ENCODE measurements at places on chromosomes 2 and 18.

- DNase-seq: no peak
Measured at GRCh38 chr2:167196461-167197252, 308.4 kb downstream of the XIRP2 start.

- no peak for DNase-seq
Measured at GRCh38 chr2:28674713-28675068, 76.9 kb upstream of the PPP1CB start.

DNA sequence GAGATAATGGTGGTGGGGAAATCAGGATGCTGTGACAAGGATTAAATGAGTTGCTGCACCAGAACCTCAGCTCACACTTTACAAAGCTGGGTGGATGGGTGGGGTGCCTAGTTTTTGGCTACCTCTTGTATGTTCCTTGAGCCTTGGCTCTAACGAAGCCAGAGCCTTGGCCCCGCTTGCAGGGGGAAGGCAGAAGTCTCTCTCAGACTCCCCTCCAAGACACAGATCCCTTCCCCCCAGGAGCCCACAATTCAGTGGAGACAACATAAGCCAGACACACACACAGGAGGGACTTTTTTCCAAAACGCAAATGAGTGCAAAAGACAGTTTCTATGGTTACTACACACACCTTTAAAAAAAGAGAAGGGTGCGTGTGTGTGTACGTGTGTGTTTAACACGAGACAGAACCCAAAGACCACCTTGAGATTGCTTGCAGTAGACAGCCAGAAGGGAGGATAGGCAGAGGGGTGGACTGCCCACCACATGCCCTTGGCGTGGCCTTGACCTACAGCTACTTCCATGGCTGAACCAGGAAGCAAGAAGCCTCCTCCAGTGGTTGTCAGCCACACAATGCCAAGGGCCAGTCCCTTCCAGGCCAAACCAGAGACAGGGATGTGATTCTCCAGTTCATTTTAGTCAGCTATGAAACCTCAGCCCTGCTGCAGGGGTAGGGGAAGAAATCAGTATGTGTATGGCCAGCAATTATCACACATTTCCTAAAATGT is 70.3 kb downstream of the BCL2L11 start:
- DNase-seq: no peak

DNA sequence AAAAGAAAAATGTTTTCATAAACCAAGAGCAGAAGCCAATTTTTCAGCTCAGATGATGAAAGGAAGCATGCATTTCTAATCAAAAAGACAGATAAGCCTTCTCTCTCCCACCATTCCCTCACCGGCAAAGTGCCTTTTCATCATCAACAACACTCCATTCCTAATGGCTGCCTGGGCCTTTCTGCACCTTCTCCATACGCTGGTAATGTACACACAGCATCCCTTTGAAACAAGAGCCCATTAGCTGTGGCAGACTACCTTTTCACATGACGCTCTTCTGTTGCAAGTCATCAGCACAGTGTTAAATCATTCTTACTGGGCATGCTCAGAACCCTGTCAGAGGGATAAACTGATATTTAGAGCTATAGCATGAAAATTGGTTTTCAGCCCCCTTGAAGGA is 408.9 kb downstream of the MEIS1 start:
- no peak for DNase-seq

DNA sequence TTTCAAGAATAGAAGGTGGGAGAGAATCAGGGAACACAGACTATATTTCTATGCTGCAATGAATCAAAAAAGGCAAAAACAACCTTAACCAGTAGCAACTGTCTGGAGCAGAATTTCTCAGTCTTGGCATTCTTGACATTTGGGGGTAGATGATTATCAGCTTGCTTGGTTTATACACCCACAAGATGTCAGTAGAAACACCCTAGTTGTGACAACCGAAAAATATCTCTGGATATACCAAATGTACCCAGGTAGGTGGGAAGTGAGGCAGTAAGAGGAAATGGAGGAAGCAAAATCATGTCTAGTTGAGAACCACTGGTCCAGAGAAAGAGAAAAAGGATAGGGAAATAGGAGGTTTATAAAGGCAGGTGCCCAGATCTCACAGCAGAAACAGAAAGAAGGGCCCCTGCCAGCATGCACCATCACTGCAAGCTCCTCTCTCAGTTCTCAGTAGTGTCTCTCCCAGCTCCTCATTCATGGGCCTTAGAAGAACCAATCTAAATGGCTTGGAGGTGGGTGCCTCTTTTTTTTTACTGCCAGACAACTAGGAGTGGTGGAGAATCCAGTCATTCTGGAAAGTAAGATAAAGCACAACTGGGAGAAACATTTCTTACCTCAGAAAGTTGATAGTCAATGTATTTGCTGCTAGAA is 50.4 kb downstream of the MBD2 start:
- DNase-seq: no peak

DNA sequence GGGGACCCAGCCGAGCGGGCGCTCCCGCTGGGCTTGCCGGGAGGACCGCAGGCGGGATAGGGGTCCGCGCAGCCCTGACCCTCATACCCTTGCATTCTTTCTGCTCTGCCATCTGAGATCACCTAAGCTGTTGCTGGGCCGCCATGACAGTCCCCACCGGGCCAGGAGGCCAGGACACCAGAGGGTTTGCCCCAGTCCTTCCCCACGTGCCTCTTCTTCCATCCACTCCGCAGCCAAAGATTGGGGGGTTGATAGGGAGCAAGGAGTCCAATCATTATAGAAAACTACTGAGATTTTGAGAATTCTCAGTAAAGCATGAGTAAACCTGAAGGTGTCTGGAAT is 453 bp upstream of the GRB14 start:
- peak; percentile 65 for DNase-seq

GRCh38 chr2:85111819-85112281 is 21.3 kb upstream of the TCF7L1 start:
- no peak for DNase-seq

GRCh38 chr2:61538200-61538919 is at the start of gene XPO1:
Gene XPO1, minus strand, starts transcription at chr2:61538356. Its CDS starts 4,459 bp downstream, at chr2:61533897.
- DNase-seq: peak; percentile 100

DNA sequence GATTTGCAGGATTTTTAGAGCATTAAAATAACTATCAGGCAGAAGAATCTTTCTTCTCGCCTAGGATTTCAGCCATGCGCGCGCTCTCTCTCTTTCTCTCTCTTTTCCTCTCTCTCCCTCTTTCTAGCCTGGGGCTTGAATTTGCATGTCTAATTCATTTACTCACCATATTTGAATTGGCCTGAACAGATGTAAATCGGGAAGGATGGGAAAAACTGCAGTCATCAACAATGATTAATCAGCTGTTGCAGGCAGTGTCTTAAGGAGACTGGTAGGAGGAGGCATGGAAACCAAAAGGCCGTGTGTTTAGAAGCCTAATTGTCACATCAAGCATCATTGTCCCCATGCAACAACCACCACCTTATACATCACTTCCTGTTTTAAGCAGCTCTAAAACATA is 137.0 kb downstream of the MEIS1 start:
- DNase-seq: no peak

GRCh38 chr2:14626873-14627272 is 5.6 kb upstream of the LRATD1 start:
- no peak for DNase-seq

- DNase-seq: peak; percentile 3
Measured at GRCh38 chr2:143513081-143513480, 383.9 kb downstream of the ARHGAP15 start.

- no peak for DNase-seq
Measured at GRCh38 chr18:63951302-63951705, 2.2 kb downstream of the HMSD start.

DNA sequence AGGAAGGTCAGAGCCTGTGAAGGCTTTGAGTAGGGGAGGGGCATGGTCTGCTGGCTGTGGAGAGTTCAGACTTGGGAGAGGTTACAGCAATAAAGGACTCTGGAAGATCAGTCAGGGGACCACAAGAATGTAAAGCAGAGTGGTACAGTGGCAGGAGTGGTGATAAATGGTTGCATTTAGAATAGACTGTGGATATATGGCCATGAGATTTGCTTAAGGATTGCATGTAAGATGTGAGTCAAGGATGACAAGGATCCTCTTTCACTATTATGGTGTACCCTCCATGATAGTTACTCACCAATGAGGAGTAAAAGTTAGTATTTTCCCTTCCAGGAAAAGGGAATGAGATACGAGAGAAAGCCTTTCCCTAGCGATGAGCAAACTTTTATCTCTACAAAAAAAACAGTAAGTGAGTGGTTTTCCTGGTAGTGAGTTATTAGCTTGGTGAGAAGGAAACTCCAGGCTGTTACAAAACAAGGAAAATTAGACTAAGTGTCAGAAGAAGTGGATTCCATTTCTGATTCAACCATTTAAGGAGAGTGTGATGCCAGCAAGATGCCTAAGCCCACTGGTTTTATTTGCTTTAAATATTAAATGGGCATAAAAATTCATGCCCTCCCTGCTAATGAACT is 818.0 kb upstream of the ACVR2A start:
- DNase-seq: no peak

- no peak for DNase-seq
Measured at GRCh38 chr18:74328206-74328605, 12.6 kb downstream of the C18orf63 start.

DNA sequence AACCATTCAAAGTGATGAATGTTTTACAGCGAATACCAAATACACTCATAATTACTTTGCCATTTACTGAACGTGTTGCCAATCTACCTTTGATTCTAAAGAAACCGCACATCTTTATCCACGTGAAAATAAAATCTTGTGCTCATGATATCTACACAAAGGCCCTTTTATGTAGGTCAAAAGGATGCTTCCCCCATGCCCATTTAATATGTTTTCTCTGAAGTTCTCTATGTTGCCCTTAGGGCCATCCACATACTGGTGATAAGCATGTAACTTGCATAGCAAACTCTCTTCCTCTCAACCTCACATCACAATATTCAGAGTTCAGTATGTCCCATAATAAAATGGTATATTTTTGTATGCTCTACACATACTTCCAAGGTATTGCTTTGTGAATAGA is 380.0 kb upstream of the FIGN start:
- DNase-seq: no peak

DNA sequence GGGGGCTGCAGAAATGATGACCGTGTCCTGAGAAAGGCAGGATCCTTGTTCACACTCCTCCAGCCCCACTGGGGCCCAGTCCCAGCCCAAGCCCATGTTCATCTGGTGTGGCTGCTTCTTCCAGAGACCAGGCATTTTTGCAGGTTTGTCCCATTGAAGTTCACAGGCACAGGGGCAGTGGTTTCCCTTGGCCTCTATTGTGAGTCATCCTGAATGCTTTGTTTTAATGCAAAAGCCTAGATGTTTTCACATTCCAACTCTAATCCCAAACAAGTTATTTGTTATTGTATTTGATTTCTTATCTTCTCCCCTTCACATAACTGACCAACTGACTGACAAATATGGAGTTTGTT is 426.4 kb upstream of the ID2 start:
- DNase-seq: no peak

GRCh38 chr18:34223164-34223892 is 1.4 kb downstream of the NOL4 start:
- peak; percentile 5 for DNase-seq

- DNase-seq: no peak
Measured at GRCh38 chr18:48706731-48707130, 167.9 kb downstream of the CTIF start.

- DNase-seq: no peak
Measured at GRCh38 chr2:170313992-170314348, 136.0 kb downstream of the MYO3B start.

- DNase-seq: no peak
Measured at GRCh38 chr2:182804128-182804527, 62.3 kb downstream of the FRZB start.

- no peak for DNase-seq
Measured at GRCh38 chr2:230935130-230935430, 10.0 kb upstream of the GPR55 start.

GRCh38 chr18:10899481-10899880 is 249.9 kb downstream of the PIEZO2 start:
- no peak for DNase-seq

- DNase-seq: no peak
Measured at GRCh38 chr2:47483191-47483590, 80.2 kb downstream of the MSH2 start.

DNA sequence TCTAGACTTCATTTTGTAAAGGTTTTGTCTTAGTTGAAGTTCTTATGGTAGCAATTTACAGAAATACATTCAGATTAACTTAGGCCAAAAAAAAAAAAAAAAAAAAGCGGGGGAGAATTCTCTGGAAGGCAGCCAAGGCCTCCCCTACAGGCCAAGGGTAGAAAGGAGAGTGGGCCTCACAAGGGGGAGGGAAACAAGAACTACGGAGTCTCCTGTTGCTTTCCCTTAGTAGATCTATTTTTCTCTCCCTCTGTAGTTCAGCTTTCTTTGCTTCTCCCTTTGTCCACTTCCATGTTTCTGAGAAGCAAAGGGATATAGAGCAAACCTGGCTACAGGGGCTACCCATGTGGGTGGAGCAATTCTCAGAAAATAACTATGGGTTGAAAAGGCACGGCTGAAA is 2.4 kb upstream of the STK11IP start:
- no peak for DNase-seq

DNA sequence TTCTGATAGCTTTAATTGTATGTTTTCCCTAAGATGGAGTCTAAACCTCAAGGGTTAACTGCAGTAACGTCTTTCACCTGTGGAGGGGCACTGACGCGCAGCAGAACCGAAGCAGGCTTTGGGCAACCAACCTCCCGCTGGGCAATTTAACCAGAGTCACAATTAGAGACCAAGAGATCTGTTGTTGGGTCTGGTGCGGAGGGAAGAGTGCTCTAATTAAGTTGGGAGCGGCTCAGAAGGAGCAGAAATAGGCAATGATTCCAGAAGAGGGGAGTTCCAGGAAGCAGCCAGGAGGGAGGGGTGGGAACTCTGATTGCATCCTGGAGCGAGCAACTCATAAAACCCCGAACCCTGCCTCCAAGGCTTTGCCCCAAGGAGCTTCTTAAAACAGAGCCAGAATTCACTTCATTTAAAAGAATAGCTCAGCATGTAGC is 245.8 kb downstream of the PAX3 start:
- peak; percentile 5 for DNase-seq

DNA sequence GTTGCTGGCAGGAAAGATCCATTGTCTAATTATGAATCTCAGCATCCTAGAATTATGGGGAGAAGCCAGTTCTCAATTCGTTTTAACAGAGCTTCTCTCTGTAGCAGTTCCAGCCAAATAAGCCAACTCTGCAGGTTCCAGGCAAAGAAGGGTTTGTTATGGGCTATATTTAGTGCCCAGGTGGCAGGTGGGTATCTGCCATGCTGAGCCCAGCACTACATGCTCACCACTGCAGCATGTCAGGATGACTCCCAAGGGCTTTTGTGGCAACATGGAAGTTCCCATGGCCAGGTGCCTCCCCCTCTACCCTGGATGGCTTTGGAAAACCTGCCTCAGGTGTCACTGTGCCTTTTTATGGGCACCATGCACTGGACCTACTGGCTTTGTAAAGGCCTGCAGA is 137.7 kb upstream of the MSH6 start:
- DNase-seq: no peak

DNA sequence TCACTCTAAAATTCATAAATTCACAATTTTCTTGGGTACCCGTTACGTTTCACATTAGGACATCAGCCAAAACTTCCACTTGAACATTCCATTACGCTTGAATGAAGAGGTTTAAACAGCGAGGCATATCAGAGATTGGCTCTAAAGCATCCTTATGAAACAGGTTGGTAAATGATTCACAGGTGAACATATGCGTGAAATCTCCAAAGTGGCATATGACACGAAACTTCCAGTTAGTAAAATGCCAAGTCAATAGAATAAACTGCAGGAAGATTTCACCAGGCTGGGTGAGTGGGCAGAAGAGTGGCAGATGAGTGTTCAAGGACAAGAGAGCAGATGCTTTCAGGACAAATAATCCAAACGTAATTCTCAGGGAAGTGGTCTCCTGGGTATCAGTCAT is 33.9 kb upstream of the GLS start:
- peak; percentile 30 for DNase-seq

GRCh38 chr2:215619989-215620388 is 184.1 kb upstream of the FN1 start:
- DNase-seq: no peak

Measured in A549 (cell line).